ENCODE measurements at places on chromosomes 2 and 18.

DNA sequence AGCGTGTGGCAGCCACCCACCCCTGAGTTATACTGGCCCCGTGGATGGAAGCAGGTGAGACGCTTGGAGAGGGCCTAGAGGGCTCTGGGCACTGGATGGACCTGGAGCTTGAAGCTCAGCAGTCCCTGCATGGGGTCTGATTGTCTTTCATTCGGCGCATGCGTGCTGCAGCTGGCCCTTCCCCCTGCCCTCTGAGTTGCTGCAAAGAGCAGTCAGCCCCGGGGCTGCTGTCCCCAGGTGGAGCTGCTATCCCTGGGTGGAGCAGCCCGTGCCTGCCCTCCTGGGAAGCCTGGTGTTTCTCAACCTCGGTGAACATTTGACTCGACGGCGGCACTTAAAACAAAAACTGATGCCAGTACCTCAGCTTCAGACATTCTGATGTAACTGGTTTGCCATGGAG is 29.6 kb downstream of the IGFBP5 start:
- DNase-seq = no peak

DNA sequence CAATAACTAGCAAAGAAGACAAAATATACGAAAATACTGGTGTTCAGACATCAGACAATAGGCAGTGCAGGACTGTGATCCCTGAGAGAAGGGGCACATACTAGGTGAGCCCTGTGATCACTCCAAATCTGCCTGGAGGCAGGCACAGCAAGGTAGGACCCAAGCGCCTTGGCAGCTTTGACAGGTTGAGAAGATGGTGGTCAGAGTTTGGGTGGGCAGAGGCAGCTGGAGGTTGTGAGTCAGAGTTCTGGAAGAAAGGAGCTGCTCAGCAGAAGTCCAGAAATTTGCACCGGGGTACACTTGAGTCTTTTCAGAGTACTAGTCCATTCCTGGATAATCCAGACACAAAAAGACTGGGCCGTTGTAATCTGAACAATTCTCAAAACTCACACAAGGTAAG is 14.0 kb downstream of the KIF1A start:
- no peak for DNase-seq

DNA sequence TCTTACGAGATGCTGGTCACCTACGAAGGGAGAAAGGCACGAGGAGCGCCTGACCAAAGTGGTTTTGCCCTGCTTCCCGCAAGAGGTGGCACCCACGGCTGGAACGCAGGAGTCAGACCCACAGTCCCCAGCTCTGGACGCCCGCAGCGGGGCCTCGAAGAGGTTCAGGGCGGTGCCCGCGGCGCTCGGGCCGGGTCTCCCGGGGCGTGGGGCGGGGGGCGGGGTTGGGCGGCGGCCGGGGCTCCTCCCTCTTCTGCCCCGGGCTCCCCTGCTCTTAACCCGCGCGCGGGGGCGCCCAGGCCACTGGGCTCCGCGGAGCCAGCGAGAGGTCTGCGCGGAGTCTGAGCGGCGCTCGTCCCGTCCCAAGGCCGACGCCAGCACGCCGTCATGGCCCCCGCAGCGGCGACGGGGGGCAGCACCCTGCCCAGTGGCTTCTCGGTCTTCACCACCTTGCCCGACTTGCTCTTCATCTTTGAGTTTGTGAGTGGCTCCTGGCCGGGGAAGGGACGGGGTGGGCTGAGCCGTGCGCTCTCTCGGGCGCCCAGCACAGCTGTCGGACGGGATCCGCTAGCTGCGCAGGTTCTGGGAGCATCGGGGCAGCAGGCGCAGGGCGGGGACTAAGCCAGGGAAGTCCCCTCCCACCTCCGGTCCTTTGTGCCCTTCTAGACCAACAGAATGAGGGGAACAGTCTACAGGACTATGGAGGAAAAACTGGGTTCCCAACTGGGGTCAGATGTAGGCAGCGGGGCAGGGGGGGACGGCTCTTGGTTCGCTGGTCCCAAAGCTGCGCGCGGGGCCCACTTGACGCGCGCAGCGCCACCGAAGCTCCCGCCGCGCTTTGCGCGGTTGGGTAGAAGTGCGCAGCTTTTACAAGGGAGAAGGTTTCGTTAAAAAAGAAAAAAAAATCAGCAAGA is at the start of gene MAL:
MAL (plus strand) TSS at position 303 of the 914 bp plus-strand sequence; CDS start at position 388, 85 bp downstream.
- DNase-seq = peak; percentile 64

DNA sequence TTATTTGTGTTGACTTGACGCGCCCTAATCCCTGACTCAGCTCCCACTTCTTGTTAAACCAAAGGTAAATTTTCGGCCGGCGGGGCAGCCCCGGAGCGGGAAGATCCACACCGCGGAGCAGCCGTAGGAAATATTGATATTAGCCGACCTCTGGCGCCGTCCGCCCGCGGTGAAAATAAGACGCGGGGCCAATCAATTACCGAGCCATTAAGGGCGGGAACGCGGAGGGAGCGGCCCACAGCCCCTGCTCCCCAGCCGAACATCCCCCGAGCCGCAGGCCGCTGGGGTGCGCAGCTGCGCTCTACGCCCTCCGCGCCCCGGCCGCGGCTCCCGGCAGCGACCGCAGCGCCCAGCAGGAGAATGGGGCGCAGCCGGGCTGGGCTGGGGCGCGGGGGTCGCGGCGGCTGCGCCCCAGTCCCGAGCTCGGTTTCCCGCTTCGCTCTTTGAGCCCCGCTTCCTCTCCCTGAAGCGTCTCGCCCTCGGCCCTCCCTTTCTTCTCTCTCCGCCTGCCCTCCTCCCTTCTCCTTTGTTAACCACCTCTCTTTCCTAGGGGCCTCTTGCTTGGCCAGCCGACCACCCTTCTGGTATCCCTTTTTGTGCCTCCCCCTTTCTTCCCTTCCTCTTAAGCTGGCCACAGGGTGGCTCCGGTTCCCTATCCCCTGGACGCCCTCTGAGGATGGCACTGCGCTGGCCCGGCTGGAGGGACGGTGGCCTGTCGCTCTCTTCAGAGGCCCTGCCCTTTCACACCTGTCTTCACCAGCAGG is 40.9 kb downstream of the CELF4 start:
- DNase-seq = no peak

- DNase-seq = no peak
Measured at GRCh38 chr2:142165790-142166189, 35.0 kb upstream of the LRP1B start.

GRCh38 chr2:231181860-231182512 is 16.4 kb upstream of the ARMC9 start:
- DNase-seq = no peak

GRCh38 chr2:26193578-26194231 is 20.8 kb downstream of the GAREM2 start:
- DNase-seq = no peak

DNA sequence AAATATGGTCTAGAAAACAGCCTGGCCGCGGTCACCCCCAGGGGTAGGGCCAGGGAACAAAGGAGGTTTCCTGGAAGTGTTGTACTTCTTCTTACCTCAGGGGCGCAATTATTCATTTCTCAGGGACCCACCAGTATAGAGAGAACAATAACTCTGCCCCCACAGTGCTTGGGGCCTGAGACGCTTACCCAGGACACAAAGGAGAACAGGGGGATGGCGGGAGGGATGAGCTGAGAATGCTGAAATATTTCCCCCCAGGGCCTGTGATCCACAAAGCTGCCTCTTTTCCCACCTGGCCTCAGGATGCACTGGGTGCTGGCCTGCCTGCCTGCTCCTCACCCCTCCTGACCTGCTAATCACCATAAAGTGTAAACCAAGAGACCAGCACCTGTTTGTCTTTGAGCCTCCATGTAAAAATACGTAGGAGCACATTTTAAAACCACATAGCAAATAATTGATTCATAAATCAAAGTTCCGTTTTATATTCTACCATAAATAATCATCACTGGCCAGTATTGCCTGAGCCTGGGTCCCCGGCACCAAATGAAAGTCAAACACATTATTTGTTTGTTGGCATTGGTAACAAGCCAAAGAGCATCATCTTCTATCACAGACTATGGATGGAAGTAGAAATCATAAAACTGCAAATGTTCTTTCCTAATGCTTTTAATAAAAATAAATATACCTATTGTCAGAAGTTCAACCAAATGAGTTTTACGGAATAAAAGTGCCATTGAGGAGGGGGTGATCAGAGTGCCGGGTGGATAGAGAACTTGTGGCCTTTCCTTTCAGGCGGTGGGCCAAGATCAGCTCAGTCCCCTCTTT is 67.3 kb upstream of the RMDN2 start:
- no peak for DNase-seq

DNA sequence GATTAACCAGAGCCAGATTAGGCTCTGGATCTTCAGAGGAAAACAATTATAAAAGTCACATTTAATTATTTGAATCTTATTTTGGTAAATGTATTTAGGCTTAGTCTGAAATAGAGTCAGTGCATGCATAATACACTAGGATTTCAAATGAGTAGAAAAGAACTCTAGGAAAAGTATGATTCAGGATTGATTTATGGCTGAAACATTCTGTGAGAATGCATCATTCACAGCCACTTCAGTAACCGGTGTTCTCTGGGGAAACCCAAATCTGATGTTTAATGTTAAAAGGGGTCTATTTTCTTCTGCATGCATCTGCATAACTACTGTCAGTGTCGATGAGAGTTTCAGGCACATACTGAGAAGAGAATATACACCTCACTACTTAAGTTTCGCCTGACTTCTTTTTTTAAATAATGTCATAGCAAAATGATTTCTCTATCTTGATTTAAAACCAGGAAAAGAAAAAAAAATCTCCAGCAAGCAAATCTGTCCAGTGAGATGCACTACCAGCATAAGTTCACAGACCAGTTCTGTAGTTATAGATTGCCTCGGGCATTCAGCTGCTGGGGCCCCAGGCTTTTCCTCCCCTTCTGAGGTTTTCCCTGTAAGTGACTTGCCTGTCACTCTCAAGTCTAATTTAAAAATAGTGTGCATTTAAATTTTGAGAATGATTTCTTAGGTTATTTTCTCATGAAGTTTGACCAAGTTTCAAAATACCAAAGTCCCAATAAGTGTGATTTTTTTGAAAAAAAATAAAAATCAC is 501.5 kb downstream of the NR4A2 start:
- no peak for DNase-seq

- DNase-seq = no peak
Measured at GRCh38 chr2:195364015-195364965, 292.7 kb upstream of the SLC39A10 start.

DNA sequence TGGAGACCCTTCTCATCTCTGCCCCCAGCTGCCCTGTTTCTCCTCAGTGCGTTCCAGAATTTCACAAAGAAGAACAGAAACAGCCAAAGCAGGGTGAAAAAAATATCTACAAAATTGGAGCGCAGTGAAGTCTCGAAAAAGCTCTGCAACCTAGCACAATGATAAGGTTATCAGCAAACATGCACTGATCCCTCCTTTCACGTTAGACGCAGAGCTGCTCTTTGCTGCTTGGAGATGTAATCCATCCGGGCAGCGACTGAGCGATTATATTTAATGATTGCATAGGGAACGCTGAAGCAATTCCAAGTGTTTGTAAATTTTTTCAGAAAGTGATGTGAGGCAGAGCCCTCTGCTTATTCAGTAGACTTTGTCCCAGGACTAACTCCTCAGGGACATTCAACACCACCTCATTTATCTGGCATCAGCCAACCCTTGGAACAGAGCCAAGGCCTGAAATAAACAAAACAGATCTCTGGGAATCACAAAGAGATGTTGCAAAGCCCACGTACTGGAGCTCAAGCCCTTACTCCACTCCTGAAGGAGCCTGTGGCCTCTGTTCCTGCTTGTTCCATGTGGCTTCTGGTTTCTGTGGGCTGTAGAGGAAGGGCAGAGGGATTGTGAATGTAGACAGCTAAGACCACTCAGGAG is 172.6 kb upstream of the BCL2L11 start:
- no peak for DNase-seq

All from CD8-positive, alpha-beta T cell (primary cell).